ENCODE measurements at places on chromosomes 11 and 22. TPM values are rescaled to one million over a fixed set of nuclear protein-coding genes. Genes with fewer than 3 reads are reported as not detected.

The TH gene
- total RNA-seq: not detected

The FXYD6 gene
- 35.4 TPM for total RNA-seq

- DNase-seq: no peak
These were observed 10.6 kb upstream of the ARAP1 start for GRCh38 chr11:72762641-72763304.

- peak; percentile 71 for DNase-seq
These were observed 5.9 kb upstream of the ATF4 start for GRCh38 chr22:39514373-39514973.

GRCh38 chr11:71133946-71134345 lies 118.4 kb downstream of the SHANK2 start:
- no peak for DNase-seq

DNA sequence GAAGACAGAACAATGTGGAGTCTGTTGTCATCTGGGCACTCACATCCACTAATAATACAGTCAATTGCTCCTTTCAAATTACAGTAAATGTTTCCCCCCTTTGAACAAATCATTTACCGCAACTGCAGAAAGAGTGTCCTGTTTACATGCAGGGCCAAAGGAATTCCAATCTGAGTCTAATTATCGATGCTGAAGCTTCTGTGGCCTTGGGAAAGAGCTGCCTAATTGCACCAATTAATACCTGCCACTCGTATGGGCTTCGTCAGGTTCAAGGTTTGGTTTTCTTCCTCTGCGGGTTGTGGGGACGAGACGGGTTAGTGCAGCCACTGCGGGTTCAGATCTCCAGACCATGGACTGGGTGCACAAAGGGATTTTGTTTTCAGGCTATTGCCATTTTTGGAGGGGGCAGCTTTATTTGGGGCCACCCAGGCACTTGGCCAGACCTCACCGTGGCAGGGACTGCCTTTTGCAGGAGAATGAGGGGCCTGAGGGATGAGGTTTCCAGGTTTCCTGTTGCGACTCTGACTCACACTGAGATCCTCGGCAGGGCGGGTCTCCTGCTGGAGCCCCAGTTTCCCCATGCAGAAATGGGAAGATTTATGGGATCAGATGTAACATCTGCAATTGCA lies 147.6 kb downstream of the MIAT start:
- no peak for DNase-seq

- no peak for DNase-seq
These were observed 34.4 kb upstream of the FJX1 start for GRCh38 chr11:35583843-35584242.
